ENCODE measurements at places on chromosomes 11 and 22.

DNA sequence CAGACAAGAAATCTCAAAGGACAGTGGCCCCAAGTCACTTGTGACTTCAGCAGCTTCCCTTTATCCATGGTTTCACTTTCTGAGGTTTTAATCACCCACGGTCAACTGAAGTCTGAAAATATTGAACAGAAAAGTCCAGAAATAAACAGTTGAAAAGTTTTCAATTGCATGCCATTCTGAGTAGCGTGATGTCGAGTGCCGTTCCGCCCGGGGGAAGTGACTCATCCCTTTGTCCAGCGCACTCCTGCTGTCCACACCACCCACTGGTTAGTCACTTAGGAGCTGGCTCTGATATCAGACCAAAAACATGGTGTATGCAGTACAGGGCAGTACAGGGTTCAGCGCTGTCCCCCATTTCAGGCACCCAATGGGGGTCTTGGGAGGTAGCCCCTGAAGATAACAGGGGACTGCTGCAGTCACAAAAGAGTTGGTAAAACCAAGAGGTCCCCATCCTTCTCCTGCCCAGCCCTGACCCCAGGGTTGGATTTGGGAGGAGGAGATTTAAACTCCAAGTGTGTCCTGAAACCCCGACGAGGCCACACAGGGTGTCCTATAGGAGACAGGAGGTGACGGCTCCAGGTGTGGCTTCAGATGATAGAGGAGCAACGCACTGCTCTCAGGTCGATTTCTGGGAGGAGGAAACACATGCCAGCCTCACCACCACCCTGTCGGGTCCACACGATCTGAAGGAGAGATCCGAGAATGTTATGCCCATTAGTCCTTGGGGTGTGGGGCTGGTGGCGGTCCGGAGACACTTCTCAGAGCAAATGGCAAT is 390.1 kb downstream of the CTTN start:
- DNase-seq, result no peak

- DNase-seq, result no peak
These were observed 30.6 kb downstream of the SC5D start for GRCh38 chr11:121323046-121323607.

GRCh38 chr22:32380991-32381390 is 23.3 kb downstream of the RFPL3 start:
- DNase-seq, result no peak

GRCh38 chr11:121237686-121238658 is 54.6 kb upstream of the SC5D start:
- DNase-seq, result peak; percentile 28

DNA sequence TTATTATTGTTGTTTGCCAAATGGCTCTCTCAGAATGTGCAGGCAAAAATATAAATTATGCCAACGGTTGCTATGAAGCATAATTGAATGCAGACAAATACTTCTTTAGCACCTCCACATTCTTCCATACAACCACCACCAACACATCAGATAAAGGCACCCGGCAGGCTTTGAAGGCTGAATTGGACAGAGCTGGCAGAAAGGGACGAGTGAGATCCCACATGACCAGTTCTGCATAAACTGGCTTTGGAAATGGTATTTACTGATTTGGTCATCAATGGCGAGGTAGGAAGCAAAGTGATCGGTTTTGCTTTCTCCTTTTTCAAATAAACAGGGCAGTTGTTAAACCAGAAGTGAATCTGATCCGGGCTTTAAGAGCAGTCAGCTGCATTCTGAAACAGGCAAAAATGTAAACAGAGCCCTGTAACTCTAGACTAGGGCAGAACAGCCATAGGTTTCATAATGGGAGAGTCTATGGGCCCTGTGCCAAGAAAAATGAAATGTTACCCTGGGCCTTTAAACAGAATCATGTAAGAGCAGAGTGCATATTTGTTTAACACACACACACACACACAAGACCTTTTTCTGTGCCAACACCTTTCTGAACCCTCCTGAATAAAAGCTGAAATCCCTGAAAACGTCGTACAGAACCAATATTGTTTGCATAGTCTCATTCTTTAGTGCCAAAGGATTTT is 97.7 kb downstream of the MPPED2 start:
- DNase-seq, result no peak

DNA sequence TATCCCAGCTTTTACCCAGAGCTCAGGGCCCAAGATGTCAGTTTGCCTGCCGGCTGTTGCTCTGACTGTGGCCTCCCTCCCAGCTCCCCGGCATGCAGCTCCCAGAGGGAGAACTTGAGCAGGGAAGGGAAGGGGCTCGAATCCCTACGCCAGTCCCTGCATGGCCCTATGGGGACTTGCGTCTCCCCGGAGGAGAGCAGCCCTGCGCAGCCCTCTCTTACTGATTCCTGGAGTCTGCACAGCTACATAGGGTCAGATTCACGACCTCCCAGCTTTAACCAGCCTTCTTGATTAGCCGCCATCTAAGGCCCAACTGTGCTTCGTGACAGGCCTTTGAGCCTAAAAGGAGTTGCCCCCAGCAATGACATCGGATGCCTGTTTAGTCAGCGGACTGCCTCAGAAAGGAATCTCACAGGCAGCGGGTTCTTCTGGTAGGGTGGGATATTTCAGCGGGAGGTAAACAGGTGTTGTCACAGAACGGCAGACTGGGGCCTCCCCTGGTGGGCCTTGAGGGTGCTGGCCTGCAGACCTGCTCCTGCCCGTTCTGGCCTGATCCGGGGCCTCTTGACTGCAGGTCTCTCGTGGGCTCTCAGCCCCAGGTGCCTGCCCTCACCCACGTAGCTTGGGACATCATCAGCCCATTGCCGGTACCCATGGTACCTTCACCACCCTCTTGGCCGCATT is 43.8 kb upstream of the KCNQ1OT1 start:
- DNase-seq, result no peak

DNA sequence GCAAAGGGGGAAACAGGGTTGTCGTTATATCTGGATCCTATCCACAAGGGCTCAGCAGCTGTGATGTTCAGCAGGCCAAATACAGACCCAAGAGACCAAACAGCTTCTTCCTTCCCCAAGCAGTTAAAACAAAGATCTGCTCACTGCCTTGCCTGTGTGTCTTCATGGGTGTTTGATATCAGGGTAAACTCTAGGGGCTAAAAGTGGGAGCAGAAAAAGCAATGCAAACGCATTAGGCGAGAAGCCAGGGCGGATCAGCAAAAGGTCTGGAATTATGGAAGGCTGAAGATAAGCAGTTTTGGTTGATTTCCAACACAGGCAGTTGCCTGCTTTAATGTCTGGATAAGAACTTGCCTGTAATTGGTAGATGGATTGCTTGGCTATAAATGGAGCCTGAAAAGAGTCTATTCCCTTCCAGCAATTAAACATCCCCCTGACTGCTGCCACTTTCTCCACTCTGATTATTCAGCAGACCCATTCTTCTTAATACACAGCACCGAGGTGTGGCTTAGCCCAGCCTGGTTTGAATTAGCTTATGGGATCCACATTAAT is 126.3 kb downstream of the COMMD9 start:
- DNase-seq, result no peak

GRCh38 chr11:121412711-121413415 is 39.3 kb upstream of the SORL1 start:
- no peak for DNase-seq
